Fibroblast of skin of right biceps (primary cell): ENCODE measurements at places on chromosomes 3 and 15.

DNA sequence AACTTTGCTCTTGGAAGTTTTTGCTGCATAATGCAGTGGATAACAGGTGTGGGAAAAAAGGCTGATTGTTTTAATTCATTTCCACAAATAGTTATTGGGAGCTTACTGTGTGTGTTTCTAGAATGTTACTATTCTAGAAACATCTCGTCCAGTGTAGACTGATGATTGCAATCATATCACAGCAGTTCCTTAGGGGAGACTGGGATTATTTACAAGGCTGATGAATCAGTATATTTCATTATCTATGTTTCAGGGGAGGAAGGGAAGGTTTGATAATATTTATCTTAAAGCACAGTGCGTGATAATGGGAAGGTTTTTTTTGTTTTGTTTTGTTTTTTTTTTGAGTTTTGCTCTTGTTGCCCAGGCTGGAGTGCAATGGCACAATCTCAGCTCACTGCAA lies 2.4 kb downstream of the USP13 start:
- DNase-seq: no peak

GRCh38 chr15:72948662-72949061 lies 103.6 kb upstream of the NEO1 start:
- no peak for DNase-seq

GRCh38 chr3:27431116-27431515 lies 53.1 kb downstream of the SLC4A7 start:
- DNase-seq: peak; percentile 100

DNA sequence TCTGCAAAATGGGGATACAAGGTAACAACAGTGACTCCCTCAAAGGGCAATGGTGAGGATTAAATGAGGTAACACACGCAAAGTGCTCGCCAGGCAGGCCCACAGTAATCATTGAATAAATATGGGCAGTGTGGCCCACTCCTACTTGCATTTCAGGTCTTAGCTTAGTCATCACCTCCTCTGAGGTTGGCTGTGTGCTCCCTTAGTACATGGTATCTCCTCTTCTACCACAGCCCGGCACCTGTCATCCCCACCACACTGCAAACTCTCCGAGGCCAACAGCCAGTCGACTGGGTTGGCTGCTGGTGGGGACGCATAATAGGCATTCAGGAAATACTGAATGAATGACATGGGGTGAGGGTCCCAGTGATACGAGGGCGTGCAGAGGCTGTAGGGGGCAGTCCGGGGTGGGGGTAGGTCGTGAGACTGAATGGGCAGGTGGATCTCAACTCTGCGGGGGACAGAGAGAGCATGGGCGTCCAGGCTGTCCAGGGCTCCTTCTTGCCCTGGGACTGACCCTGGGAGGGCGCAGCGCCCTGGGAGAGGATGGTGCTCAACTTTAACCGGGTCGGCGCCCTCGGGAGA lies 375 bp upstream of the MYZAP start:
- DNase-seq: no peak

GRCh38 chr3:192063570-192063969 lies 602.6 kb downstream of the PYDC2 start:
- DNase-seq: peak; percentile 55

- DNase-seq: peak; percentile 42
Observed at GRCh38 chr15:72047020-72047419, 70.9 kb downstream of the MYO9A start.

- peak; percentile 41 for DNase-seq
Observed at GRCh38 chr3:100506355-100506754, 13.9 kb downstream of the TMEM45A start.

DNA sequence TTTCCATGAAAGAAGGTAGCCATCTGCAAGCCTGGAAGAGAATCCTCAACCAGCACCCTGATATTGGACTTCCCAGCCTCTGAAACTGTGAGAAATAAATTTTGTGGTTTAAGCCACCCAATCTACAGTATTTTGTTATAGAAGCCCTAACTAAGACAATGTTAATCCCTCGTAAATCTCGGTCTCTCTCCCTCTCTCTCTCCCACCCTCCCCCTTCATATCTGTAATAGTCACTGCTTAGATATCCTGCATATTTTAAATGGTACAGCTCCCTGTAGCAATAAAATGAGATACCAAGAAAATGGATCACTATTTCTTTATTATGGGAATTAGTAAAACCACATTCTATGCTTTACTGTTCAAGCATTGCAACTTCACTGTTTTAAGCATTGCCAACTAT lies 21.0 kb upstream of the FAM174B start:
- peak; percentile 26 for DNase-seq
